Femur (tissue), 1 donor: ENCODE measurements at places on chromosomes 4 and X.
A peak's percentile ranks its signal among the peaks of the same experiment; 100 is the strongest.

DNA sequence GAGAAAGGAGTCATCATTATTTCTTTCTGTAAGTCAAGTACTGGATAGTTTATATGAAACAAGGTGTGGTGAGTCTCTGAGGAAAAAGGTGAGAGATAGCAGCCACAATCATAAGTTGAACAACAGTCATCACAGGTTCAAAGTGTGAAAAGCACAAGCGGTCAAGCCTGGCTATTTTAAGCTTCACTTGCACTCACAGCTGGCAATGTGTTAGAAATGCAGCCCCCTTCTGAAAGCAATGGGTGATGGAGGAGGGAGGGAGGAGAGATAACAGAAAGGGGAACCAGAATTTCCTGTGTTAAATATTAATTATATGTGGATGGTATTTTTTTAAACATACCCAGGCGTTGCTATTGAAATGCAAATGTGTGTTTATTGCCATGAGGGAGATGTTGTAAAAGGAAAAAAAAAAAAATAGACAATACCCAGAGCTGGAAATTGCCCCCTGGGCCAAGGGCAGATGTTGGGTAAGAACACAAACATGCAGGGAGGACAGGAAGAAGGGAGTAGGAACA lies 26.9 kb upstream of the BMP3 start:
- DNase-seq = no peak

- DNase-seq = no peak
Observed at GRCh38 chr4:6232836-6233785, 32.8 kb upstream of the JAKMIP1 start.

DNA sequence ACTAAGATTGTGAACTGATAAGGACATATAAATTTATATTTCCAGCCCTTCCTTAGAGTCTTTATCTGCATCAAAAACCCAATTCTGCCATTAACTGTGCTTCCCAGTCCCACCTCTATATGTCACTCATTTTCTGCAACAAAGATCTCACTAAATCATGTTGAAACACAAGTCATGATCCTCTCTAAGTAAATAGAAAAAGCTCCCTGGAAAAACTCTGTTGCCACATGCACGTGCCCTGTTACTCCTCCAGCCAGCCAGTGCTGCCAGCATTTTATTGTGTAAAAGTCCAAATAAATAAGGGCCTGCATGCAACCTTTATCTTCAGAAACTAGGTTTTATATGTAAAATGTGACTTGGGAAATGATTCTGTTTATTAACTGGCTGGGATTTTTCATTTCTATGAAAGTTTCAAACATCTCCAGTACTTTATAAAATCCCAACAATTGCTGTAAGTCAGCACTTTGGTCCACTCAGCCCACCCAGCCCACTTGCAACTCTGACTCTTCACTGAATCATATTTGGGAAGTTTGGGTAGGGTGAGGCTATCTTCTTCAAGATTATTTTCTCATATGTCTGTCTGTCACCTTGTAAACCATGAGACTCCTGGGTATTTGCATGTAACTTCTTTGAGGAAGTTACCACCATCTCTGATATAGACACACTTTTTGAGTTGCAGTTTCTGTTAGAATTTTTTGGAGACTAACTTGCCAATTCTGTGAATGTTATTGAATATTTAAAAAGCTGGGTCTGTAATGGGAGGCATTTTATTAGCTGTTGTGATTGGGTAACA lies 40.0 kb upstream of the SMARCA5 start:
- no peak for DNase-seq

DNA sequence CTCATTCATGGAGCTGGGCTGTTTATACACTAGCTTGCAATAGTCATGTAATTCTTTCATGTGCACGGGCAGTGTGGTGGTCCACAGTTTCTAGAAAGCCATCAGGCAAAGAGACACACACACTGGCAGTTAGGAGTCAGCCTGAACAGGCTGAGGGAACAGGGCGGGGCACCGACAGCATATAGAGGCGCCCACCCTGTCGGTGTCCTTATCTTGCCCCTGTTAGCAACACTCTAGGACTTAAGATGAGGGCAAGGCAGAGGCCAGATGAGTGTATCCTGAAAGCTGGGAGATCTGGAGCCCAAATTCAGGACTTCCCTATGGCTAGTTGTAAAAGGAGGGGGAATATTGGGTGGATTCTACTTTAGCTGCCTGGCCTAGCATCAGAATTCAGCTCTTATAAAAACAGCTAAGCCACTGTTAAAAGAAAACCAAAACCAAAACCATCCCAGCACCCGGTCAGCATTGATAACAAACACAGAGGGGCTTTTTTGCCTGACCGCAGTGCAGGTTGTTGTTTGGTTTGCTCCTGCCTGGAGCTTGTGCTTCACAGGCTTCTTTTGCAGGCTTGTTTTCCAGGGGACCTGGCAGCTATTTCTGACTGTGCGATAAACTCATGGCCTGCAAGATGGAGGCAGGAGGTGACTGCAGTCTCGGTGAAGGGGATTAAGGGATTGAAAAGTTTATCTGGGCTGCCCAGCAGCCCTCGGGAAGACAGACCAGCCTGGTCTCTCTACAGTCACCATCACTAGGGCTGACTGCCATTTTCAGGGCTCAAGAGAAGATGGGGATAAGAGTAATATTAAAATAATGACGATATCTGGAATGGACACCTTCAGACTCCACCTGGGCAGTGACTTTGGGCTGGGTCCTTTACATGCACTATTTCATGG lies 638.9 kb downstream of the MID1IP1 start:
- DNase-seq = no peak

GRCh38 chr4:39539089-39539611 lies 11.9 kb upstream of the UGDH start:
- DNase-seq = no peak

- no peak for DNase-seq
Observed at GRCh38 chr4:87971866-87972265, 3.6 kb upstream of the SPP1 start.

GRCh38 chr4:118112117-118113046 lies 78.1 kb downstream of the NDST3 start:
- no peak for DNase-seq

DNA sequence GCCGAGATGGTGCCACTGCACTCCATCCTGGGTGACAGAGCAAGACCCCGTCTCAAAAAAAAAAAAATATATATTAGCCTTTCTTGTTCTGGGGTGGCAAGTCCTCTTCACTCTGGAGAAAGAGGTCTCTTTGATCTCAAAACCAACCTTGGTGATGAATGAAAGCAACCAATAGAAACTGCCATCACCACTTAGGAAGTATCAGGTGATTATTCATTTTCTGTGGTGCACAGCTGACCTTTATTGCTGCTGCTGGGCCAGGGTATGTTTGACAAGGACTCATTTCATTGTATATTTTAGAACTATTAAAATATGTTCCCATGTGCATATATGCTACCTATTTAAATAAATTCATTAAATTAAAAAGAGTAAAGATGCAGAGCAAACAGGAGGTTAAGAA lies 76.0 kb upstream of the KIT start:
- DNase-seq = no peak

DNA sequence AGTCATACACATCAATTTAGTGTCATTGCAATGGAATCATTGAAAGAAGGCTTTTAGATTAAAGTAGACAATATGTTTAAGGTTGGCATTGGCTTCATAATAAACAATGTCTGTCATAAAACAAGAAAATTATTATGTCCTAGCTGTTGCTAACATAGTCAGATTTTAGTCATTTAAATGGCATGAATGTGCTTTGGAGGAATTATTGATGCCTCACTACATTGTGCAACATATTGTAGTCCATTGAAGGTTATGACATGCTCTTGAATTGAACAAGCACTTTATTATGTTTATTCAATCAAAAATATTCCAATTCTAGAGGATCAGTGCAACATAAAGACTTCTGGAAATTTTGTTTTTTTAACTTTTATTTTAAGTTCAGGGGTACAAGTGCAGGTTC lies 489.8 kb upstream of the AMOT start:
- no peak for DNase-seq

DNA sequence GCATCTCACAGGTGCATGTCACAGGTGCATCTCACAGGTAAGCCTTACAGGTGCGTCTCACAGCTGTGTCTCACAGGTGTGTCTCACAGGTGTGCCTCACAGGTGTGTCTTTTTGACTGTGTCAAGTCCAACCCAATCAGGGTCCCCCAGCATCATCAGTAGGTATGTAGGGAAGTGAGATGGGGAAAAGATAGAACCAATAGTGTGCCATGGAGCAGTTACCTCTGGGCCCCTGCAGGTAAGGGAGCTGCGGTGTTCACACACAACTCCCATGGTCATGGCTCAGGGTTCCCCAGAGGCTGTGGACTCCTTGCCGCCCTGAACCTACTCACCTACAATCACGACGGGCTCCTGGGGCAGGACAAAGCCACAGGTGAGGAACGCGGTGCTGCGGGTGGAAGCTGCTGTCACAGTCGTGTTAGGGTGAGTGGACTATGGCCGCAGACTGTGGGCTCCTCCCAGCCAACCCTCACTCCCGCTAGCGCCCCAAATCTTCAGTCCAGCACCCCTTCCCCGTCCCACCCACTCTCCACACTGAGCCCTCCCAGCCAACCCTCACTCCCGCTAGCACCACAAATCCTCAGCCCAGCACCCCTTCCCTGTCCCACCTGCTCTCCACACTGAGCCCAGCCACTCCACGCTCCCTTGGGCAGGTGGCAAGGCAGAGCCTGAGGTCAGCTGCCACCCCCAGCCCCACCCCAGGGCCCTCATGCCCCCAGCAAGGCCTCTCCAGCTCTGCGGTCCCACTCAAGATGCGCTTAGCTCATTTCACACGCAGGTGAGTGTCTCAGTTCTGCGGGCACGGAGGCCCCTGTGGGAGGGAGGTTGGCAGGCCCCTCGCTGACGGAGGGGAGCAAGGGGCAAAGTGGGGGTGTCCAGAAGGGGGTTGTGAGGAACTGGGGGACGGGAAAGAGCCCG lies 2.1 kb upstream of the PDE6B start:
- peak; percentile 4 for DNase-seq

- no peak for DNase-seq
Observed at GRCh38 chr4:11039634-11040131, 355.1 kb upstream of the CLNK start.

- no peak for DNase-seq
Observed at GRCh38 chr4:108313546-108314339, 145.0 kb upstream of the LEF1 start.

DNA sequence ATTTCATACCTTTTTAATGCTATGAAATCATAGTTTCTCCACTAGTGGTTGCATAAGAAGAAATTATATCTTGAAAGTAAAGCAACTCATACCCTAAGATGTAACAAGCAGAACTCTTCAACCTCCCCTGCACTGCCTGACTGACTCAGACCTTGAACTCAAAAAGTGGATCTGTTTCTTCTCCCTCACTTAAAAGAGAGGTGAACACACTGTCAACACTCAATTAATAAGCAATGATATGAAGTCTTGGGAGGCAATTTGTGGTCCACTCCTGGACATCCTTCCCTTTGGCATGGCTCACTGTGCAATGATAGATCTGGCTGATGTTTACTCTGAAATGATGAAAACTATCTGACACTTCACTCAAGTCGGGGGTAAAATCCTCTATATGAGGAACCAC lies 282.0 kb upstream of the DKK2 start:
- no peak for DNase-seq

DNA sequence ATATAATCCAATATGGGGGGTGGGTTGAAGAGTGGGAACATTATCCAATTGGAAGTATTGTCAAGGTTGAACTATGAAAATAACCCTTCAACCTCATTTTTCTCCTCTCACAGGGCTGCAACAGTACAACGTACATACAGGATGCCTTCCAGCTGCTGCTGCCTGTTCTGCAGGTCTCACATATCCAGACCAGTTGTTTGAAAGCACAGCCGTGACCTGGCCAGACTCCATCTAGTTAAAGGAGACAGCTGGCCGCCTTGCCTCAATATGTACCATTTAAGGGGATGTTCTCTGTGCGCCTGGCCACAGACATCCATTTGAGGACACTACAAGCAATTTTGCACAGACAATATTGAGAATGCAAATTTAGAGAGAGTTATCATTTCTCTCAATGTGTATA lies 75.7 kb downstream of the FAM114A1 start:
- peak; percentile 85 for DNase-seq

DNA sequence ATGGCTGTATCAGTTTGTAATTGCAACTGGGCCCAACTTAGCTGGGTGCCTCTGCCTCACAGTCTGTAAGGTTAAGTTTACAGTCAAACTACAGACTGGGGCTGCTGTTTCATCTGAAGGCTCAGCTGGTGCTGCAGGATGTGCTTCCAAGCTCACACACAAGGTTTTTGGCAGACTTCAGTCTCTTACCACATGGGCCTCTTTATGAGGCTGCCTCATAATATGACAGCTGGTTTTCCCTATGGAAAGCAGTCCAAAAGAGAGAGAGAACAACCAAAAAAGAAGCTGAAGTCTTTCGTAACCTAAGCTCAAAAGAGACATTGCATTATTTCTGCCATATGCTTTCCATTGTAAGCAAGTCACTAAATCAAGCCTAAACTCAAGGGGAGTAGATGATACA lies 271.7 kb downstream of the DCTD start:
- no peak for DNase-seq

GRCh38 chr4:78337244-78338020 lies 214.1 kb upstream of the ANXA3 start:
- DNase-seq = no peak

DNA sequence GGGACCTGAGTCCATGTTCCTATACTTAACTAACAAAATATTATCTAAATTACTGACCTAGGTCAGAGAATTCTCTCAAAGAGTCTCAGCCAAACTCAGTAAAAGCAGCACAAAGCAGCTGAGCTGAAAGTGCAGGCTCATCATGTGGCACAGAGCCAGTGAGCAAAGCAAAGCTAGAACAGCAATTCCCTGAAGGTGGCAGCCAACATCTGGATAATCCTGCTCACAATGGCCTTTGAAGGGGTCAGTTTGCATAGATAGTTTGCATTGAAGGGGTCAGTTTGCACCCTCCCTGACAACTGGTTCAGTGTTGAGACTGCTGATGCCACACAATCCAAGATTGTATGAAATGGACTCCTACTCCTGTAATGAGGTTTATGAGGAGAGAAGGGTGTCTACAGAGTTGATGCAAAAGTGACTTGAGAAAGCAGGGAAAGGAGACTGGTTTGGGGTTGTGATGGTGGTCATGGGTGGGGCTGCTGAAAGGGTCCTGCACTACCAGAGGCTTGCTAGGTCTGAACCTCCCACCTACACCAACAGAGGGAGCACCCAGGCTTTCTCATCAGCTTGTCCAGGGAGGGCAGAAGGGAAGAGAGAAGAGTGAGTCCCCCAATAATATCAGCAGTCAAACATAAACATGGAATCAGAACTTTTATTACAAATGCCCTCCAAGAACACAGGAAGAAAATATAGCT lies 39.7 kb downstream of the TRIM61 start:
- DNase-seq = peak; percentile 82
